ENCODE measurements at places on chromosomes 2 and 18.
A peak's percentile ranks its signal among the peaks of the same experiment; 100 is the strongest.

- DNase-seq, result no peak
Observed at GRCh38 chr2:187718092-187718491, 163.9 kb upstream of the TFPI start.

GRCh38 chr2:39881948-39882347 is 102.9 kb upstream of the THUMPD2 start:
- no peak for DNase-seq

DNA sequence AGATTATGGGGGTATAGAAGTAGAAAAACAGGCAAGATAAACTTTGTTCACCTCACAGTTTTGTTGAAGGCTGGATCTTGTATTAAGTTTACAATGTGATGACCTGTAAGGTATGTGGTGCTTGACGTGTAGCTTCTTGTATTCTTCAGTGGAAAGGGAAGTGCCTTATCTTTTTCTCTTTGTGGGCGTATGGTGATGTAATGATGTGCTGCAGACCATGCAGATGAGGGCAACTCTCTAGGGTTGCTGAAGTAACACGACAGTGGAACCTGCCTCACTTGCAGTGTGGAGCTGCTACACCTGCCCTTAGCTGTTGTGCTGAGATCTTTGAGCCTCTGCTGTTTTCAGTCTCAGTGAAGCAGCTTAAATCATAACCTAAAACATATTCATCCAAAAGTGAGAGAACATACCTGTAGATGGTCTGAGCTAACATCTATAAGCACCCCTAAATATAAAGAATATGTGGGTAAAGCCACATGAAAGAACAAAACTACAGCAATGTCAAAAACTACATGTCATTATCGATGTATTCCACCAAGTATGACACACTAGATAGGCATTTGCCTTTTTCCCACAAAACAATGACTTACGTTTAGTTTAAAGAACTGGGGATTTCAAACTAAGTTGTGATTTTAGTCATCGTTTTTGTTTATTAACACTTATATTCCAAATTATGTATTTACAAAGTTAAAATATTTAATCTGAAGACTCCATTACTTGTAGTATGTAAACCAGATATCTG is 1144.1 kb downstream of the CNTNAP5 start:
- DNase-seq, result no peak

GRCh38 chr2:45121236-45121927 is 112.1 kb upstream of the SIX2 start:
- DNase-seq, result no peak

DNA sequence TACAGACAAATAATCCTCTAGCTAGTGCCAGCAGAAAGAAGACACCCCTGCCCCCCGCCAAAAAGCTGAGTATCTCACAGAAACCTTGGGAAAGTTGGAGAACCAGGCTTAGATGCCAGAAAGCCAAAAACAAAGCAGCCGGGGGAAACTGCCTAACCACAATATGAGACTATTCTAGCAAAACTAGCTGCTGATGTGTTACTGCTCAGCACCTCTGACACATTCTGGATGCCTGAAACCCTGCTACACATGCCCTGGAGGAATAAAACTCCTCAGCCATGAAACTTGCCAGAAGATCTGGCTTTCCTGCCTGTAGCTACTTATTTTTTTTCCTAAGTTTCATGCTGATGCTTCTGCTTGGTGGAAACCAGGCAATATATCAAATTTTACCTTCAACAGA is 122.7 kb upstream of the GCFC2 start:
- no peak for DNase-seq

DNA sequence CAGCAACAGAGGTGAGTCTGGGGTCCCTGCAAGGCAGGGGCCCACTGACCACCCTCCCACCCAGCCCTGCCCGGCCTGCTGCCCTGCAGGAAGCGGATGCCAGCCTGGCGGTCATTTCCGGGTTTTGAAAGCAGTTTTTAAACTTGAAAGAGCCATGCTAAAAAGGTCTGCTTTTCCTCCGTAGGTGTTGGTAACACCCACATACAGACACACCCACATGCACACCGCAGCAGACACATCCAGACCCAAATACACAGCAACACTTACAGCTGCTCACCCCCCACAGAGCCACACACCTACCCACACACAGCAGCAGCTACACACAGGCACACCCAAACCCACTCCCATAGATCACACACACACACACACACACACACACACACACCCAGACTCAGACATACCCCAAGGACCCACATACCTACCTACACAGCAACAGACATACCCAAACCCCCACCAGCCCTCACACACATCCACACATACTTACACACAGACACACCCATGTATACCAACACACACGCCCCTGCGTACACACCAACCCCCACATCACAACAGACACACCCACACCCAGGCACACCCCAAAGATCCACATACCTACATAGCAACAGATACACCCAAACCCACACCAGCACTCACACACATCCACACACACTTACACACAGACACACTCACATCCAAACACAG is 7.6 kb downstream of the ZFP36L2 start:
- DNase-seq, result peak; percentile 48

DNA sequence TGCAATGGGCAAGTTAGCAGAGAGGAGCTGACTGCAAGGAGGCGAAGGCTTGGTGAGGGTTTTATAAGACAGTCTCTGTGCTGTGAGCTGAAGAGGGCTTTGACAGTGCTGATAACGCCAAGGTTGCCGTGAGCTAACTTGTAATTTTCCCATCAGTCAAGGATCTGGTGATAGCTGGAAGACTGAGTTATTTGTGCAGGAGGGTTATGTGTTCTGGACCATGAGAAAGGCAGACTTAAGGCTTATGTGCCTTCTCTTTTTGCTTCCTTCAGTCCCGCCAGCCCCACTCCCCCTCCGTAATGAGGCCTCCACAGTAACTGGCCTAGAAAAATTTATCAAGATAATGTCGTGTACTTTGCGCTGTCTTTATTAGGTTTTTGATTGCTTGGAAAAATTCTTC is 94.6 kb downstream of the RTP5 start:
- no peak for DNase-seq

GRCh38 chr2:156592809-156593593 is 156.8 kb downstream of the GPD2 start:
- no peak for DNase-seq

DNA sequence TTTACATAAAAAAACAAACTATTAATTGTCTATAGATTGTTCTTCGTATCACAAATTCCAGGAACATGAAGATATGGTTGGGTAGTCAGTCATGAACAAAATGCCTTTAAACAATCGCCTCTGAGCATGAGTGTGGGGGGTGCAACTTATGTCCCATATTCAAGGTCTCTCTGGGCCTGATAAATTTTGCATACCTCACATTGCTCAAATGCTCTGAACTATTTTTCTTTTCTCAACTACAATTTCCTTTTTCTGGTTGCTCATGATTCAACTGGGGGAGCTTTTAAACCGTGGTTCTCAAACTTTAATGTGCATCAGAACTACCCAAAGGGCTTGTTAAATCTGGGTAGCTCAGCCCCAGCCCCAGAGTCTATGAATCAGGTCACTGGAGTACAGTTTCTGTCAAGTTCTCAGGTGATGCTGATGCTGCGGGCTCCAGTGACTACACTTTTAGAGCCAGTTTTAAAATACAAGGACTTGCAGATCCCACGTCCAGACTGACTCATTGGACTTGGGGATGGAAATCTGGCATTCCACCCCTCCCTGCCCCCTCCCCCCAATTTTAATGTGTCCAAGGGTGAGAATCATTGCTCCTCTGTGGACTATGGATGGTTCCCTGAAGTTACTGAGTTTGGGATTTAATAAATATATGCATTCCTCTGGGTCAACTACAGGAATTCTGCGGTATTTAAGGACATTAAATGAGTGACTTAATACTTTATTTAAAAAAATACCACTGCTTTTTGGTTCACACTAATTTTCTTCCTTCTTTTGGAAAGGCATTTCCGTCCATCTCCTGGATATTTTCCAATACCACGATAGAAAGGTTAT is 1.5 kb upstream of the GPD2 start:
- DNase-seq, result no peak

GRCh38 chr2:11798701-11799435 is 52.4 kb downstream of the LPIN1 start:
- no peak for DNase-seq

GRCh38 chr2:20184067-20184938 is 40.6 kb downstream of the SDC1 start:
- DNase-seq, result no peak

- no peak for DNase-seq
Observed at GRCh38 chr2:162821176-162821575, 17.4 kb downstream of the KCNH7 start.

DNA sequence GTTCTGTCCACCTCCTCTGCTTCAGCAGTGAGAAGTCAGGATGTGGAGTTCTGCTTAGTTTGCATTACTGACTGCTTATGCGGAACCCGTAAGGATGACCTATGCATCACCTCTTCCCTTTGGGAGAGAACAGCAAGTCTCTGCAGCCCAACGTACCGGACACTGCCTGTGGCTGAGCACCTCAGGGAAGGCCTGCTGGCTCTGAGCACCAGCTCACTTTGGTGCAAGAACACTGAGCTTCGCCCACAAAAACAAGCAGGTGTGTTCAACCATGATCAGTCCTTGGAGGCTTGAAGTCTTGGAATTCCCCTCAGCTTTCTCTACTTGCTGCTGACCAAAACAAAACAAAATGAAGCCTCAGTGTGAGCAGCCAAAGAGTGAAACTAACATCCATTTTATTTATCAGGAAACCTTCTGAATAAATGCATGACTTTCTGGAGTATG is 52.7 kb upstream of the NCK2 start:
- no peak for DNase-seq

DNA sequence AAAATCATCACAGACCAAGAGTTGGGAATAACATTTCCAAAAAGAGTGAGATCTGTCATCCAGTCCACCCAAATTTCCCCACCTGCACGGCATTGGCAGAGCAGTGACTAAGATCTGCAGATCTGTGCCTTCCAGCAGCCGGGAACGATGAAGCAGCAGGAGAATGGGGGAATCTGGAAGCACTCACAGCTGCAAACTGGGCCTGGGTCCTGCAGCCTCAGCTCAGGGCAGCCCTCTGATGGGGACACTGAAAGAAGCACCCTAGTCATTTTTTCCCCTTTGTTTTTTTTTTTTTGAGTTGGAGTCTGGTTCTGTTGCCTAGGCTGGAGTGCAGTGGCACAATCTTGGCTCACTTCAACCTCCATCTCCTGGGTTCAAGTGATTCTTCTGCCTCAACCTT is 4.4 kb upstream of the SAG start:
- no peak for DNase-seq

DNA sequence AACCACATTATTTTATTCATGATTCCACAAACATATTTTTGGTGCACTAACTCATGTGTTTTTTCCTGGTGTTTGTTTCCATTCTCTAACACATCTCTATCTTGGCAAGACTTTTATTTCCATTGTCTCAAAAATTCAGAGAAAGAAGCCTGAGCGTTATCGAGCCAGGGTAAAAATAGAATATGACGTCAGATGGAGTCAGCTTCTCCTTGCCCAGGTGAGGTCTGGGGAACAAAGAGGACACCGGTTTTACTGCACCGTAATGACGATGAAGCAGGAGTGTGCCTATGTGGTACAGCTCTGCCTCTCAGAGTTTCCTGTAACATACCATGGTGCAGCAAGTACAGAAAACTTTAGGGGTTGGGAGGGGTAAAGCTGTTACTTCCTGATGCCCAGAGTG is 661.6 kb downstream of the PLCL1 start:
- no peak for DNase-seq

- DNase-seq, result no peak
Observed at GRCh38 chr2:96578731-96579130, 42.2 kb downstream of the ARID5A start.

- DNase-seq, result no peak
Observed at GRCh38 chr2:225076125-225076524, 33.9 kb upstream of the DOCK10 start.

DNA sequence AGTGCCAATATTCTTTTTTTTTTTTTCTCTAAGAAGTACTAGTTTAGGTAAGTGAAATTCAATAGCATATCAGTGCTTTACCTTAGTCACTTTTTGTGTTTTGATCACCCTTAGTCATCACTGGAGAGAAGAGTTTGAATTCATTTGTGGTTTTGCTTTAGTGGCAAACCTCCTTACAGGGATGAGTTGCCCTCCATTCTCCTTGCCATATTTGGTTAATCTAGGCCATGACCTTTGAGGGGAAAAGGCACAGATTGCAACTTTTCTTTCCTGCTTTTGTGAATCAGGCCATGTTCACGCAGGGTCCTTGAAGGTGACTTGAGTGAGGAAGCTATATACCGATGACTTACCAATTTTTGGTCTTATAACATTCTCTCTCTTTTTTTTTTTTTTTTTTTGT is 34.4 kb downstream of the PLEKHA3 start:
- peak; percentile 10 for DNase-seq

- DNase-seq, result no peak
Observed at GRCh38 chr2:71992036-71992435, 155.6 kb downstream of the CYP26B1 start.

GRCh38 chr2:86631846-86632485 is 8.3 kb upstream of the RNF103 start:
- DNase-seq, result no peak

GRCh38 chr2:225354281-225354774 is 45.2 kb upstream of the NYAP2 start:
- DNase-seq, result no peak

- no peak for DNase-seq
Observed at GRCh38 chr2:23656597-23656973, 270.3 kb downstream of the ATAD2B start.

GRCh38 chr2:69053416-69053965 is 40.5 kb downstream of the ANTXR1 start:
- DNase-seq, result no peak

DNA sequence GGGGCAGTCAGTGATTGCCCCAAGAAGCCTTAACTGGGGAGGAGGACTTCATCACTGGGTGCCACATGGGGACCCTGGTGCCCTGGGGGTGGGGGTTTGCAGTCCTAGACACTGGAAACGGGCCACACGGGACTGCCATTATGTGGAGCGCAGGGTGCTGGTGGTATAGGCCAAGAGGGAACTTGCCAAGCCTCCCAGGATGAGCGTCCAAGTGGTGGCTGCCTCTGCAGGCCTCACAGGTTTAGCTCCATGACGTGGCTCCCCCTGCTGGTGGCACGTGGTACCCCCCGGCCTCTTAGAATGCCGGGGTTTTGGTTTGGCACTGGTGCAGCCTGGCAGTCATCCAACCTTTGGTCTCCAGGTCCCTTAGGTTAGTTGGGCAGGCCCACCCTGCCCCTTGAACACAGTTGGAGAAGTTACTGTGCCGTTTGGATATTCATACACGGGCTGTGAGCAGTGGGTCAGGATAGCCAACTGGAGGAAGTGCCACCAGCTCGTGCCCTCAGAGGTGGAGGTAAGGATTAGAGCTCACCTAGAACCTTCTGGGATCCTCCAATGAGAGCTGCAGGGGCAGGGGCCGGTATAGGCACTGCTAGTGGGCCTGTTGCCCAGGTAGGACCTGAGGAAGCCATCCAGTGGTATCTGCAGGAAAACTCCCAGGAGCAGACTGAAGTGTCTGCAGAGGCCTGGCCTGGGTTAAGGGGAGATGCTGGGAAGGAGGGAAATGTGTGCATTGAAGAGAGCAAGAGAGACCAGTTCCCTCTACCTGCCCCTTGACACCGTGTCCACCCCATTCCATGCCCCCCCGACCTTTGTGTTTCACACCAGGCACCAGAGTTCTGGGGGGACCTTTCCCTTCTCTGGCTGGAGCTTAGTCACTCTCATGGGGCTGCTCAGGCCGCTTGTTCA is 5.7 kb downstream of the PTMA start:
- DNase-seq, result peak; percentile 84

- DNase-seq, result no peak
Observed at GRCh38 chr2:101860157-101860556, 131.6 kb upstream of the IL1R2 start.

All from activated CD4-positive, CD25-positive, alpha-beta regulatory T cell treated with anti-CD3 and anti-CD28 coated beads, Interleukin-2, amount 50 U/mL, for 16 hours (primary cell).